AG08396 (cell line): ENCODE measurements at places on chromosomes 1 and 21.
A peak's percentile ranks its signal among the peaks of the same experiment; 100 is the strongest.

GRCh38 chr1:183282101-183282855 is 96.2 kb downstream of the LAMC2 start:
- no peak for DNase-seq

DNA sequence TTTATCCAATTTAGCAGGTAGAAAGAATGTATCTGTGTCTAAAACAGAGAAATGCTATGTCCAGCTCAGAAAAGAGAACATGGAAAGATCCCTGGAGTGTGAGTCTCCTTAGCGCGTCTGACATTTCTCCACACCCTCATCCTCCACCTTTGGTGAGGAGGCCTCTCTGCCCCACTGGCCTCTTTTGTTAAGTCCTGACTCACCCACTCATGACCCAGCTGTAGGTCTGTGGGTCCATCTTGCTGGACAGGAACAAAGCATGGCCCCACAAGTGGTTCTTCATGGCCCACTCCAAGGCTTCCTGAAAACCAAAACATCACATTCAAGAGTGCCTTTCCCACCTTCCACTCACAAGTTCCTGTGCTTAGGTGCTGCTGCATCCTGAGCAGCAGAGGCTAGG is 15.8 kb downstream of the SEC16B start:
- no peak for DNase-seq

- DNase-seq = peak; percentile 59
Measured at GRCh38 chr1:180168786-180169639, 14.3 kb downstream of the QSOX1 start.

GRCh38 chr1:44460107-44460882 is 55.2 kb downstream of the RNF220 start:
- DNase-seq = no peak

GRCh38 chr1:229116114-229116513 is 154.8 kb upstream of the RAB4A start:
- DNase-seq = peak; percentile 49

DNA sequence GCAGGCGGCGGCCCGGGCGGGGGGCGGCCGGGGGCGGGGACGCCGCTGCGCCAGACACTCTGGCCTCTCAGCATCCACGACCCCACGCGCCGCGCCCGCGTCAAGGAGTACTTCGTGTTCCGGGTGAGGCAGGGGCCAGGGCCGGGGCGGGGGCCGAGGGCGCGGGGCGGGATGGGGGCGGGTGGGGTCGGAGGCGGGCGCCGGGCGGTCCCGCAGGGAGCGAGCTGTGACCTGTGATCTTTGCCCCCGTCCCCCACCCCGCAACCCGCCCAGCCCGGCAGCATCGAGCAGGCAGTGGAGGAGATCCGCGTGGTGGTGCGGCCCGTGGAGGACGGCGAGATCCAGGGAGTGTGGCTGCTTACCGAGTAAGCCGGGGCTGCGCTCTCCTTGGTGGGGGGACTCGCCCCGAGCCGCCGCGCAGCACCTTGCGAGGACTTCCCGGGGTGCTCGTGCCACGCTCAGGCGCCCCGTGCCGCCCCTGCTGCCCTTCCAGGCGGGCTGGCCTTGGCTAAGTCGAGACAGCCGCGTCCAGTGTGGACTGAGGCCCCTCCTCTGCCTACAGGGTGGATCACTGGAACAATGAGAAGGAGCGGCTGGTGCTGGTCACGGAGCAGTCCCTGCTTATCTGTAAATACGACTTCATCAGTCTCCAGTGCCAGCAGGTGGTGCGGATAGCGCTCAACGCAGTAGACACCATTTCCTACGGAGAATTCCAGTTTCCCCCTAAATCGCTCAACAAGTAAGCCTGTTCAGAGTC is 514 bp downstream of the TPRG1L start:
- peak; percentile 68 for DNase-seq

- DNase-seq = no peak
Measured at GRCh38 chr1:221013691-221014660, 134.7 kb downstream of the HLX start.

DNA sequence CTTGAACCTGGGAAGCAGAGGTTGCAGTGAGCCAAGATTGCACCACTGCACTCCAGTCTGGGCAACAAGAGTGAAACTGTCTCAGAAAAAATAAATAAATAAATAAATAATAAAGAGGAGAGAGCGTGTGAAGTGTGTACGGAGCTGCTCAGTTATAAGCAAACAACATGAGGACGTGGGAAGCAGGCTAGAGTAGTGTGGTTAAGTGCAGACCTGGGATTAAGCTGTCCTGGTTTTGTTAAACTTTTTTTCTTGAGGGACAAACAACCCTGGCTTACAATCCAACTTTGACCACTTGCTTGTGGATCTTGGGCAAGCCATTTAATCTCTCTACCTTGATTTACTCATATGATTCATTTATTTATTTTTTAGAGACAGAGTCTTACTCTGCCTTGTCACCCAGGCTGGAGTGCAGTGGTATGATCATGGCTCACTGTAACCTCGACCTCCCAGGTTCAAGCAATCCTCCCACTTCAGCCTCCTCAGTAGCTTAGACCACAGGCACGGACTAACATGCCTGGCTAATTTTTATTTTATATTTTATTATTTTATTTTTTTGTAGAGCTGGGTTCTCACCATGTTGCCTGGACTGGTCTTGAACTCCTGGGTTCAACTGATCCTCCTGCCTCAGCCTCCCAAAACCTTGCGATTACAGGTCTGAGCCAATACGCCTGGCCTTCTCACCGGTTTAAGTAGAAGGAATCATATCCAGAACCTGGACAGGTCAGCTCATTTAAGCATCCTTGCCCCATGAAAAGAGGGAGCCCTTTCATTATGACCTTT is 52.7 kb downstream of the RPS6KA1 start:
- DNase-seq = no peak

DNA sequence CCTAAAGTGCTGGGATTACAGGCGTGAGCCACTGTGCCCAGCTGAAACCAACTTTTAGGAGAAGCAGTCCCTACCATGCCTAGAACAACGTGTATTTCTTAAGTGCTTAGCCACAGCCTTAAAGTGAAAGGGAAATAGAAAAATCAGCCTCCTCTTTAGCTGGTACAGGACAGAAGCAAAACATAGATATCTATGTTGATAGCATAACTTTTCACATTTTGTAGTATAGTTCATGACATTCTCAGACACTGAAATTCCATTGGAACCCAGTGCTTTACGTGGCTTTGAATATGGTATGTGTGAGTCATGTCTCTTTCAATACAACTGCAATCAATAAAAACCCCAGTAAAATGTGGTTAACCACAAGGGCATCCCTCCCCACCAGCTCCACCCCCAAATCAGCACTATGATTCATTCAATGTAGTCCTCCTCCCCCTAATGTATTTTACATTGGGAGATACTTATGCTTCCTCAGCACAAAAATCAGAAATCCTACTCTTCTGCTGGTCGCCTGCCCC is 32.1 kb downstream of the TGFB2 start:
- DNase-seq = peak; percentile 76

GRCh38 chr1:175472464-175472863 is 270.9 kb downstream of the TNR start:
- no peak for DNase-seq

DNA sequence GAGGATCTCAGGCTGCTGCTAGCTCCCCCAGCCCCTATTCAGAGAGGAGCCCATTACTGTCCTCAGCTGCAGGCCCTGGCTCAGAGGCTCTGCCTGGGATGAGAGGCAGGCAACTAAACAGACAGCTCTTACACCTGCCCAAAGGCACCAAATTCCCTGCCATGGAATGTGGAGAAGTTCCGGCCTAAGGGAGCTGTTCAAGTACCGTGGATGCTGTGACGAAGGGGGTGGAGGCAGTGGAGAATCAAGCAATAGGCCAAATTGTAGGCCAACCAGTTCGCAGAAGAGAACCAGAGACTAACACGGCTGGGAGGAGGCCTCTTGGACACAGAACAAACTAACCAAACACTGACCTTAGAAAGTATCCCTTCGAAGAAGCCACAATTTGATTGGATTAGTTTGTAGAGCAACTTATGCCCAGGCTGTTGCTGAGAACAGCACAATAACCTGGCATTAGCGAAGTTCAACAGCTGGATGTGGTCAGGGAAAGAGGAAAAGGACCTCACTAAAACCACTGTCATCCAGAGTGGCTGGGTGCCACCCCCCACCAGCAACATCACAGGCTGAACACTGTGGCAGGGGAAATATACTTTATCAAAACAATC is 3.6 kb downstream of the C1orf174 start:
- no peak for DNase-seq

DNA sequence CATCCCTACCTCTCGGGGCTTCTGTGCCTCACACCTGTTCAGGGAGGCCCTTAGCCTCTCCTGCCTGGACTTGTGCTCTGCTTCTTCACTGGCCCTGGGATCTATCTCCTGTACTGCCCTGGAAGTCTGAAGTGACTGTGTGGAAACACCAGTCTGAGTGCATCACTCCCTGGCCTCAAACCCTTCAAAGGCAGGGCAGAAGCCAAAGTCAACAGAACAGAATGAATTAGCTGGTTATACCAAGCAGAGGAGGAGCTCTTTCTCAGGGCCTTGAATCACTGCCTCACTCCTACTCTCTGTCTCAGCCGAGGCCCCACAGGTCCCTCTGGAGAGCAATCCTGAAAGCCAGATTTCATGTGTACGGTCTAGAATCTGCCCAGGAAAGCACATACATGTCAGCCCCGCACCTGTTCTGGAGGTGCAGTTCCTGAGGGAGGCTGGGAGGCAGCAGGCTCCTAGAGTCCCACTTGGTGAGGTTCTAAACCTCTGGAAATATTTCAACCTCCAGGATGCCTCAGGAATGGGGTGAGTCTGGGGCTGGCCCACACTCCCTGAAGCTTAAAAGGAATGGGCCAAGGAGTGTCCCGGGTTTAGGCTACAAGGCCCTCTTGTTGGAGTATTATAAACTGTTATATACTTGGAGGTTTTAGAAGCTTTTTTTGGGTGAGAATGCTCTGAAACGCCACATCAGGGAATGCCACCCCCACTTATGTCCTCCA is 98.3 kb downstream of the ABCA4 start:
- peak; percentile 72 for DNase-seq

DNA sequence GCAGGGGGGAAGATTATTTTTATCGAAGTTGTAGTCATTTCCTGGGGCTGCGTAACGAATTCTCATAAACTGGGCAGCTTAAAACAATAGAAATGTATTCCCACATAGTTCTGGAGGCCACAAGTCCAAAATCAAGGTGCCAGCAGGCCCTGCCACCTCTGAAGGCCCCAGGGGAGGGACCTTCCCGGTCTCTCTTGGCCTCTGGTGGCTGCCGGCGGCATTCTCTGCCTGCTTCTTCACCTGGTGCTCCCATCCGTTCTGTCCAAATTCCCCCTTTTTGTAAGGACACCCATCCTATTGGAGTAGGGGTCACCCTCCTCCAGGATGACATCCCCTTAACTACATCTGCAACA is 92.8 kb downstream of the PDE9A start:
- no peak for DNase-seq

DNA sequence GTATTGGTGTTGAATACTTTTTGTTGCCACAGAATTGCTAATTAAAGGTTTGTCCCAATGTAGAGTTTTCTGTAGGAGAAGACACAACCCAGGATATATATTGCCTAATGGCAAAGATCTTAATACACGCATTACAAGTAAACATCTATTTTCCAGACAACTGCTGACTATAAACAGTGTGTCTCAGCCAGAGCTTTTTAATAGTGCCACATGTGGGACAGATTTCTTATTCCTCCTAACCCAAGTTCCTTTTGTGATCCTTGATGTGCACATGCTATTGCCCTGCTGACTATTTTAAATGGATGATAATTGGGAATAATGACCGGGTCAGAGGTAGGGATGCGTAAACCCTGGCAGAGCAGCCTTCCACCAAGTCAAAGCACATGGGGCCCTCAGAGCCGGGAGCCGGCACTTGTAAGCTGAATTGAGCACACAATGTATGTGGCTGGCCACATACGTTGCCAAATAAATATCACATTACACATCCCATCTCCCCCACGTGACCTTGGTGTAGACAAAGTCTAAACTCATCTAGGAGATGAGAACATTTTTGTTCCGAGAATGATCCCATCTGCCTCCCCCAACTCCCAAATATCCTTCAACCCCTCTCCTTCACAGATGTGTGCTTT is 209.8 kb upstream of the NFIA start:
- no peak for DNase-seq

DNA sequence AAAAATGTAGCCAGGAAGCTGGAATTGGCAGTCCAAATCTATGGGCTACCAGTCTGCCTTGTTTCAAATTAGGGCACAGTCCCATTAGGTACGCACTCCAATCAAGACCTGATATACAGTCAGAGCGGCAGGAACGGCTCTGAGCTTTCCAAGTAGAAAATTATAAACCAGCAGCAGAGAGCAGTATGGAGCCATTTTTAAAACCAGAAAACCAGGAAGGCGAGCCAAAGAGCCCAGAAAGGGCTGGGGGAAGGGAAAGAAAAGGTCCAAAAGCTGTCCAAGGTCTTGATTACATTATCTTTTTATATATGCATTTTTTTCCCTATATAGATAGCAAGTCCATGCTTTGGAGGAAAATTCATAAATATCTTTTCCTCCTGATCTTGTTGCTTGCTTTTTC is 719.0 kb downstream of the RWDD3 start:
- DNase-seq = no peak

DNA sequence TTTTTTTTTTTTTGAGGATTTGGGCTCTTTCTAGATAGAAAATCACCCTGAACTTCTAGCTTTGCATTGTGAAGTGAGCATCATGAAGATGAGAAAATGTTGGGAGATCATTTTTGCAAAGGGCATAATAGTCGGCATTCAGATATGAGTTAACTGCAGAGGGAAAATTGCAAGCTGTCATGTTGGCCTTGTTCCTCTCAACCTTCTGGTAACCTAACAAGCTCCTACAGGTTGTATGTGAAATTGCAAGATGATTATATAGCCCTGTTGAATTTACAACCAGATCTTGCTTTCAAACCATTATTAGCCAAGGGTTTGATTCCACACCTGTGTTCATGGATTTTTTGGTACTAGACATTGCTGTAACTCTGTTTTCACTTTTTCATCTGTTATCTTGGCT is 2.2 kb downstream of the ELOA start:
- DNase-seq = peak; percentile 68

DNA sequence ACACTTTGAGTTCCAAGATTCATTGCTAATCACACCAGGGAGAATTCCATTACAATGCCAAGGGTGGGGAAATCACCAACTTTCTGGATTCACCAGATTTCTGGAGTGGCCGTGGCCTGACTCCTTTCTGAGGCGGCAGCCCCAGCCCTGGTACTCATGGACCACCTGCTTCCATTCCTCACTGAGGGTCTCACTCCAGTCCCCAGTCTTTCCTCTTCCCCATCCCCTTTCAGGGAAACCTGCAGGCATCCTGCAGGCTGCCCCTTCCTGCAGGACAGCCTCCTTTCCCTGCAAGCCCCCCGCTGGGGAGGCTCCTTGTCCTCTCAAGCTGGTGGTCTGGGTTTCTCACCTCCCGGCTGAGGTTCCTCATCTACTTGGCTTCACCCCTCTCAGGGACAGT is 12.7 kb upstream of the CDK18 start:
- DNase-seq = no peak

DNA sequence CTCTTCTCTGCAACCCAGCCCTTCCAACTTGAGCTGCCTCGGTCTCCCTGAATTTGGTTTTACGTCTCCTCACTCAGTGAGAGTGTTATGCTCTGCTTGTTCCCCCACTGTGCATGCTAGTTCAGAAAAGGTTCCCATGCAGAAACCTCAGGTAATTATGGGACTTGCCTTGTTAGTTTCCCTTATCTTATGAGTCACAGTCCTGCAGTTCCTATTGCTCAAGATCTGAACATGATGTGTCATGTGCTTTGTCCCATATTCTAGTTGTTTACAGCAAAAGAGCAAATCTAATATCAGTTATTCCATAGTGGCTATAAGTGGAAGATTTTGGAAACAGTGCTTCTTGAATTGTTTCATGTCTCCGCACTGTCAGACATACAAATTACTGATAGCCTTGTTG is 74.4 kb downstream of the DUSP10 start:
- peak; percentile 47 for DNase-seq
